ENCODE measurements at places on chromosomes 11 and 22.

DNA sequence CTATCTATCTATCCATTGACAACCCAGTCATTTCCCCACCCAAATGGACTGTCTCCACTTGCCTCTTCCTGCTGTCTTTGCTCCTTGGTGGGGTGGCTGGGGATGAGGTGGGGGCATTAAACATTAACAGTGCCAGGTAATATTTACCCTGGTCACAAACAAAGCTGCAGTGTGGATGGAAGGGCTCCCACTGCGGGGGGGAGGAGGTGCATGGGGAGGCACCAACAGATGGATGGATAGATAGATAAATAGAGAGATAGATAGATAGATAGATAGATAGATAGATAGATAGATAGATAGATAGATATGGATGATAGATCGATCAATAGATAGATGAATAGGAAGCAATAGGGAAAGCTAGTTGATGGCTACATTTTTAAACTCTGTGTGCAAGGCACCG, 2.3 kb upstream of the FXYD2 start:
- no peak for DNase-seq

GRCh38 chr11:57422669-57423068, 4.3 kb downstream of the SLC43A3 start:
- no peak for DNase-seq

DNA sequence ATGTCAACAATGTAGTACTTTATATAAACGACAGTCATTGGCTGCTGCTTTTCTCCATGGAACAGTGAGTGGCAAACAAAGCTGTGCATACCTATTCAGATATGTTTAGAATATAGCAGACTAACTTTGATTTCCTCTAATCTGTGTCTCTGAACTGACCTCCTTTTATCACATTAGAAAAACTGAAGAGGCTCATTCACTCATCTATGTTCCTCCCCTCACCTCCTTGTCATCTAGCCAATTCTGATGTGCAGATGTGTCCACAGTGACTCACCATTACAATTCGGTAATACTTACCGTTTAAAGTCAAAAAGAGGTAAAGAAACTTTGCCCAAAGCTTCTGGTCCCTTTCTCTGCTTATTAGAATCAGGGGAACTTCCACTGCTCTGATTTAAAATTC, 51.5 kb upstream of the RPS13 start:
- no peak for DNase-seq

DNA sequence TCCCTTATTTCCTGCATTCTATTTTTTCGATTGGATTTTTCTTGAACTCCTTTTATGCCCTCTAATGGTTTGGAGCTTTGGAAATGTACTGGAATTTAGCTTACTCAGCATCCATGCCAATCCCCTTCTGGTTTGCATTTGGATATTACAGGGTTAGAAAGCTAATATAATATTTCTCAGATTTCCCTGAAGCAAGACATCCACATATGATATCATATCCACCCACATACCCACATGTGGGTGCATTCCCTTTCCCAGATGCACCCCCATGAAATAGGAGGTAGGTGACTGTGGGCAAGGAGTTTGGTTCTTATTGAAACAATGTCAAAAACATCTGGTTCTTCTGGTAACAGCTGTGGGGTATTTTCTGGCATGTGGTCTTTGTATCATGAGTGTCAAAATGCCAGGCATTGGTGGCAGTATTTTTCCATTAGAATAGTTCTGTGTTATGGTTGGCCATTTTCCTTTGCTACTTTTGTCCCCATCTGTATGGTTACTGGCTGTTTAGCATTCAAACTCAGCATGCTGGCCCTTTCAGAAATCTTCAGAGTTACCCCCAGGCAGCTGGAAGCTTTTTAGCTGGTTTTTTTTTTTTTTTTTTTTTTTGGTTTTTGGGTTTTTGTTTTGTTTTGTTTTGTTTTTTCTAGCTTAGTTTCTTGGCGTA, 32.7 kb upstream of the DDX10 start:
- no peak for DNase-seq

GRCh38 chr22:28882878-28883656, at the start of gene ZNRF3:
Gene ZNRF3 (plus strand): TSS chr22:28883572. CDS start chr22:28883767, 195 bp downstream.
- peak; percentile 94 for DNase-seq

- no peak for DNase-seq
Observed at GRCh38 chr11:121780971-121781370, 328.2 kb upstream of the SORL1-AS1 start.

GRCh38 chr11:75490221-75491181, 35.2 kb downstream of the GDPD5 start:
- no peak for DNase-seq
